ENCODE measurements at places on chromosomes 12 and 14.
A peak's percentile ranks its signal among the peaks of the same experiment; 100 is the strongest.

DNA sequence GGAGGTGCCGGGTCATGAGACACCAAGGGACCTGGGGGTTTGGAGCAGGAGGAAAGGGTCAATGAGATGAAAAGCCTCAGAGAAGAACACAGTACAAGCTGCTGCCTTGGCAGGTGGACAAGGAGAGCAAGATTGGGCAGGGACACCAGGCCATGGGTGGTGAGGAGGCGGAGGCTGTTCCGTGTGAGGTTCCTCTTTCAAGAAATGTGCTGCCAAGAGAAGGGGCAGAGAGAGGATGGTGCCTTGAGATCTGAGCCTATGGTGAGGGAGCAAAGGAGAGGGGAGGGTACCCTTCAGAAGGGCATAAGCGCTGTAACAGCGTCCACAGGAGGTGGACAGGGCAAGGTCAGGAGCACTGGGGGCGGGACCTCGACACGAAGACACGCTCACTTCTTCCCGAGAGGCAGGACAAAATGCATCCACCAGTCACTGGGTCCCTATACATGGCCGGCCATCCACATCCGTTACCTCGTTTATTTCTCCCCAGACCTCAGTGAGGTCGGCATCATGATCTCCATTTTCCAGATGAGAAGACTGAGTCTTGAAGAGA lies 100.2 kb downstream of the B4GALNT3 start:
- DNase-seq: no peak

DNA sequence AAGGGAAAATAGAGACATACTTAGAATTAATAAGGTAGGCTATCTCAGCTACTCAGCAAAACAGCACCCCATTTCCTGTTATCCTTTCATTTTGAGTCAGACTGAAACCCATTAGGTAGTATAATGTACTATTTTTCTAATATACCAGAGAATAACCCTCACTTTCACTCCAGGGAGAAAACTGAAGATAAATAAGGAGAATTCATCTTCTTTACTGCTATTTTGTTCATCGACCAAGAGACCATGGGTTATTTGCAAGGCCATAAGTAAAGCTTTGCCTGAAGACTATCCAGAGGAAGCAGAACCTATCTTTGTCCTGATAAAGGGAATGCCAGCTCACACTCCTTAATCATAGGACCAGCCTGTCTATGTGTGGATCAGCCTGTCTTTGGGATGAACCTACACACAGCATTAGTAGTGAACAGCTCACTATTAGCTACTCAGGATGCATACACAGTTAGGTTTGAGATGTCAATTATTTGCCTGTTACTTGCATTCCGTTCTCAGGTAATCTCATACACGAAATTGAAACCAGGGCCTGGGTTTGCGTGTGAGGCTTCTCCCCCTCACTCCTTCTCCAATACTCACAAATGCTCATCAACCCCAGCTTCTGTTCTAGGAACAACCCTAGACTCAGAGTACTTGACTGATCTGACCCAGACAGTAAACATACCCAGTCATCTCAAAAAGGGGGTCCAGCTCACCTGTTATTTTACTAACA lies 124.4 kb downstream of the DAD1 start:
- no peak for DNase-seq

DNA sequence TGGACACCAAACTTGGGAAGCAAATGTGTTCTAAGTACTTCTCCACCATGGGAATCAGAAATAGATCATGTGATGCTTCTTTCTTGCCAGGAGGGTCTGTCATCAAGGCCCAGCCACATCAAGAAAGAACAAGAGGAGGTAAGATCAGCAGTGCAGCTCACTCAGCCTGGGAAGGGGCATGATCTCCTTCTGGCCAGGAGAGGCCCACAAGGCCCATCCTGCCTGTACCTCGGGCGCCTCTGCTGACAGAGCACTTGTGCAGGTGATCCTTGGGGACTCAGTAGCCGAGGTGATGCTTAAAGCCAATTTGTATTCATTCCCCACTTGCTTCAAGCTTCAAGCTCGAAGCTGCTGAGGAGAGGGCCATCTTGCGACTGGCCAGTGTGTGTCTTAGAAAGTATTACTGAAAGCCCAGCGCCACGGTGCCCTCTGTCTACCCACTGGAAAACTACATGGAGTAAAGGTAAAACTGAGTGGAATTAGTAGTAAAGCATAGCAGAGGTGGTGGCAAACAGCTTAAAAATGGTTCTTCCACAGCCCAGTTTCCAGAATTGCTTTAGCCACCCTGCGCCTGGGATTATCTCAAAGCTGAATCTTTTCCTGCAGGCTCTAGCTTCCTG lies 26.2 kb downstream of the RTRAF start:
- DNase-seq: no peak

DNA sequence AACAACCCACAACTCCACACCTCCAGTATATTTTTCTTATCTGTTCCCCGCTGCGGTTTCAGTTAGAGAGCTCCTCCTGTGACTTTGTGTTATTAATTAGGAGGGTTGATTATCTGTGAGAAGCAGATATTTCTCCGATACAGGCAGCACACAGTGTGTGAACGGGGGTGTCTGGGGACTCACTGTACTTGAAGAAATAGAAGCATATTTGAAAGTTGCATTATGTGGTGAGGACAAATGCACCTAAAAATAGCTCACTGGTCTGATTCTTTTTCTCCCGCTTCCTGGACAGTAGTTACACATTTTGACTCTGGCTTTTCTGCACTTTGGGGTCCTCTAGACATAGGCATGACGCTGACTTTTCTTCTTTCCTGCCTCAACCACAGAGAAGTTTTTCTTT lies 277.7 kb downstream of the VRK1 start:
- DNase-seq: no peak

- DNase-seq: no peak
These were observed 104.6 kb downstream of the GALC start for GRCh38 chr14:87888136-87888999.

DNA sequence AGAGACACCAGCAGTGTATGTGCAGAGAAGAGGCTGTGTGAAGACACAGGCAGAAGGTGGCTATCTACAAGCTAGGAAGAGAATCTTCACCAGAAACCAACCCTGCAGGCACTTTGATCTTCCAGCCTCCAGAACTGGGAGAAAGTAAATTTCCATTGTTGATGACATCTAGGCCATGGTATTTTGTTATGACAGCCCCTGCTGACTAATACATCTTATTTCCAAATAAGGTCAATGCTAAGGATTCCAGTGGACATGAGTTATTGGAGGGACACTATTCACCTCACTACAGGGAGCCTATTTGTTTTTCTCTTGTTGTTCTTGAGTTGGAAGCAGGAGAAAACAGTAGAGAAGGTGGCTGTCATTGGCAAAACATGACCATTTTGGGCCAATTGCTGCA lies 88.5 kb upstream of the RIN3 start:
- DNase-seq: peak; percentile 61
